Spinal cord (tissue), 10 donors: ENCODE measurements at places on chromosomes 3 and 15.
A peak's percentile ranks its signal among the peaks of the same experiment; 100 is the strongest.

- H3K36me3 ChIP-seq, result no peaks in the 10 kb centered on the region
- no peaks in the 10 kb centered on the region for H3K27me3 ChIP-seq
- no peak for DNase-seq
- H3K4me1 ChIP-seq, result peaks cover under 1% of the 10 kb centered on the region
Measured at GRCh38 chr3:197017003-197017402, 12.6 kb downstream of the MELTF start.

GRCh38 chr15:100929641-100930042, 10.5 kb downstream of the LRRK1 start:
- peaks cover 2% of the 10 kb centered on the region for H3K27me3 ChIP-seq
- DNase-seq, result no peak
- no peak overlapping the region for H3K27ac ChIP-seq

- no peak for DNase-seq
- H3K36me3 ChIP-seq, result no peaks in the 10 kb centered on the region
- no peaks in the 10 kb centered on the region for H3K27me3 ChIP-seq
- H3K27ac ChIP-seq, result no peak overlapping the region
- no peak overlapping the region for H3K4me3 ChIP-seq
Measured at GRCh38 chr3:12750658-12751071, 8.4 kb downstream of the TMEM40 start.

GRCh38 chr3:68996356-68996995, 17.0 kb downstream of the EOGT start:
- no peaks in the 10 kb centered on the region for H3K27me3 ChIP-seq
- H3K4me3 ChIP-seq, result no peak overlapping the region
- no peaks in the 10 kb centered on the region for H3K4me1 ChIP-seq
- no peak overlapping the region for H3K27ac ChIP-seq

GRCh38 chr3:187186375-187186774, 10.9 kb upstream of the RTP1 start:
- H3K27ac ChIP-seq, result no peak overlapping the region
- DNase-seq, result no peak
- no peaks in the 10 kb centered on the region for H3K36me3 ChIP-seq
- H3K4me1 ChIP-seq, result no peaks in the 10 kb centered on the region

GRCh38 chr3:137709011-137709601, 55.0 kb upstream of the SOX14 start:
- no peaks in the 10 kb centered on the region for H3K27me3 ChIP-seq
- H3K4me1 ChIP-seq, result no peaks in the 10 kb centered on the region
- no peaks in the 10 kb centered on the region for H3K36me3 ChIP-seq

DNA sequence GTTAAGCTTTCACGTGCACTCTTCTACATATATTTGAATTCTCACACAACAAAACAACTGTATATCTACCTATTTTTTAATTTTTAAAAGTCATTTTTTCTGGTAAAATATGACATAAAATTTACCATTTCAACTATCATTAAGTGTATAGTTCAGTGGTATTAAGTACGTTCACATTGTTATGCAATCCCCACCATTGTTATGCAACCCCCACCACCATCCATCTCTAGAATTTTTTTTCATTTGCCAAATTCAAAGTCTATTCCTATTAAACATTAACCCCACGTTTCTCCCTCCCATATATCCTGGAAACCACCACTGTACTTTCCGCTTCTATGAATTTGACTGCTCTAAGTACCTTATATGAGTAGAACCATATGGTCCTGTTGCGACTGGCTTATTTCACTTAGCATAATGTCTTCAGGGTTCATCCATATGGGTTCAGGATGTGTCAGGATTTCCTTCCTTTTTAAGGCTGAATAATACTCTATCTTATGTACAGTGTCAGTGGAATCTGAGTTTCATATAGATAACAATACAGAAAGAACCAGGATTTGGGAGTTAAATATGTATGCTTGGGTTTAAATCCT, 279.2 kb downstream of the DOCK3 start:
- no peaks in the 10 kb centered on the region for H3K27me3 ChIP-seq
- no peak for DNase-seq
- H3K27ac ChIP-seq, result no peak overlapping the region
- no peak overlapping the region for H3K4me3 ChIP-seq

DNA sequence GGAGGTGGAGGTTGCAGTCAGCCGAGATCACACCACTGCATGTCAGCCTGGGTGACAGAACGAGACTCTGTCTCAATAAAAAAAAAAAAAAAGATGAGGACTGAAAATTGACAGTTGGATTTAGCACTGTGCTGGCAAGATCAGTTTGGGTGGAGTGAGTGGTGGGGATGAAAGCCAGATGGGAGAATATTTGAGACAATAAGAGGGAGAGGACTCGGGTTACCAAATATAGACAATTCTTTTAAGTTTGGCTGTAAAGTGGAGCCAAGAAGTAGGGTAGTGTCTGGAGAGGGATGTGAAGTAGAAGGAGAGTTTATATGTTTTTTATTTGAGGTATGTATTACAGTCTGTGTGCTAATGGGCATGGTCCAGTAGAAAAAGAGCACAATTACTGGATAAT, 20.4 kb downstream of the TMOD3 start:
- H3K27me3 ChIP-seq, result no peaks in the 10 kb centered on the region
- no peak overlapping the region for H3K27ac ChIP-seq
- H3K36me3 ChIP-seq, result no peaks in the 10 kb centered on the region
- no peak for DNase-seq
- H3K4me3 ChIP-seq, result no peak overlapping the region

DNA sequence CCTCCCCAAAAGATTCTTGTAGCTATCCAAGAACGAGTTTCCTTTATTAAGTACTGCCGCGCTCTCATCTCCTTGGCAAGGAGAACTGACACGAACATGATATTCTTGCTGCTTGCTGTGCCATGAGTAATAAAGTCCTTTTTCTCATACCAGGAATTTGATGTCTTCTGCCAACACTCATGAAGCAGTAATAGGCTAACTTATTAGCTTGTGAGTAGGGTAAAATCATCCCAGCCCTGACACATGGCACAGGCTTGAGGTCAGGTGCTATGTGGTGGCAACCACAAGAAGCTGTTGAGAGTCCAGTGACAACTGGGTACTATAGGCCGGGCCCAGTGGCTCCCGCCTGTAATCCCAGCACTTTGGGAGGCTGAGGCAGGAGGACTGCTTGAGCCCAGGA, 22.7 kb upstream of the UBXN7 start:
- H3K4me3 ChIP-seq, result no peak overlapping the region
- no peak overlapping the region for H3K27ac ChIP-seq
- no peaks in the 10 kb centered on the region for H3K27me3 ChIP-seq
- DNase-seq, result no peak

DNA sequence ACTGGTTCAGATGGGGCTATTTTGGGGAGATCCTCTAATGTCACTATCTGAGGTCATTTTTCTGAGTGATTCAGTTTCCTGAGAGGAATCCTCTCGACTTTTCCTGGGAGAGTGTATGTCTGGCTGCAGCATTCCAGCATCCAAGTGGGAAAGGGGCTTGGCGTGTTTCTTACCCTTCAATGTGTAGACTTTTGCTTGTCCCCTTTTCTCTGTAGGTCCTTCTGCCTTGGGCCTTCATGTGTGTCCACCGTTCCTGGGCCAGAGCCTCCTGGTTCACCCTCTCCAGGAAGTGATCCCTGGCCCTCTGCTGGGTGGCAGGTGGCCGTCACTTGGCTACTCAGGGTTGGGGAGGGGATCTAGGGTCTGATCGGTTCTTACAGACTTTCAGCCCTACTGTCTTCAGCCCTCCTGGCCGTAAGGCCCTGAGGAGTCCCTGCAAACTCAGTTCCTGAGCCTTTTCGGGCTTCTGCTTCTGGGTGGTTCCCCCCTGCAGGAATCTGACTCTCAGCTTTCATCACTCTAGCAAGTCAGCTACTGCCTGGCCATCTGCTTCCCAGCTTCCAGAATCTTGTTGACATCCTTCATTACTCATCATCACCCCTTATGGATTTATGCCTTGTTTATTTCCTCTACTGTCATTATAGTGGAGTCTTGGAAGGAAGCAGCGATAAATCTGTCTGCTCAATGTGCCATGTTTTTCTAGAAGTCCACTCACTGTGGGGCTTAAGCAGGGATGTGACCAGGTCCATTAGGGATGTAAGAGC, 36.5 kb downstream of the GOLGA6L10 start:
- H3K4me1 ChIP-seq, result peaks cover 6% of the 10 kb centered on the region
- H3K4me3 ChIP-seq, result no peak overlapping the region
- DNase-seq, result peak; percentile 56
- no peak overlapping the region for H3K27ac ChIP-seq
- peaks cover 18% of the 10 kb centered on the region for H3K36me3 ChIP-seq

- H3K4me3 ChIP-seq, result no peak overlapping the region
- no peak for DNase-seq
- H3K27ac ChIP-seq, result no peak overlapping the region
- H3K27me3 ChIP-seq, result peaks cover 5% of the 10 kb centered on the region
Measured at GRCh38 chr3:43785551-43785950, 94.8 kb downstream of the ABHD5 start.

GRCh38 chr15:68560501-68561113, 18.2 kb upstream of the CORO2B start:
- peaks cover 31% of the 10 kb centered on the region for H3K4me1 ChIP-seq
- H3K27me3 ChIP-seq, result peaks cover 8% of the 10 kb centered on the region
- no peak for DNase-seq
- no peak overlapping the region for H3K27ac ChIP-seq
- H3K36me3 ChIP-seq, result no peaks in the 10 kb centered on the region

- H3K27me3 ChIP-seq, result no peaks in the 10 kb centered on the region
- no peaks in the 10 kb centered on the region for H3K4me1 ChIP-seq
- no peak for DNase-seq
- H3K4me3 ChIP-seq, result no peak overlapping the region
- no peak overlapping the region for H3K27ac ChIP-seq
- H3K36me3 ChIP-seq, result no peaks in the 10 kb centered on the region
Measured at GRCh38 chr15:38885471-38885952, 320.9 kb upstream of the RASGRP1 start.

GRCh38 chr3:86702381-86702958, 288.5 kb downstream of the VGLL3 start:
- no peak overlapping the region for H3K4me3 ChIP-seq
- H3K27ac ChIP-seq, result no peak overlapping the region
- no peaks in the 10 kb centered on the region for H3K4me1 ChIP-seq
- no peak for DNase-seq
- no peaks in the 10 kb centered on the region for H3K36me3 ChIP-seq
- H3K27me3 ChIP-seq, result no peaks in the 10 kb centered on the region

- peaks cover 4% of the 10 kb centered on the region for H3K4me1 ChIP-seq
- H3K36me3 ChIP-seq, result peaks cover 6% of the 10 kb centered on the region
- no peak for DNase-seq
- H3K4me3 ChIP-seq, result no peak overlapping the region
- no peaks in the 10 kb centered on the region for H3K27me3 ChIP-seq
- no peak overlapping the region for H3K27ac ChIP-seq
Measured at GRCh38 chr3:64604313-64604712, 83.5 kb downstream of the ADAMTS9 start.

DNA sequence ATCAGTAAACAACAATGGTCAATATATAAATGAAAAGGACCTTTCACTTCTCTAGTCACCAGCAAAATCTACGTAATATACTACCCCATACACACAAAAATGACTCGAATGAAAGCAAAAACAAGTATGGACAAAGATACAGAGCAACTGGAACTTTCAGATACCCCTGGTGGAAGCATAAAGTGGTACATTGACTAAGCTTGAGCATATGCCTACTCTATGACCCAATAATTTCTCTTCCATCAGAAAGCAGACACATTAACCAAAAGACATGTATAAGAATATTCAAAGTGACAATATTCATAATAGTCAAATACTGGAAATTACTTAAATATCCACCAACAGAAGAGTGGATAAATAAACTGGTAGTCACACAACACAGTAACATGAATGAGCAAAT, 86.0 kb downstream of the EFL1 start:
- no peaks in the 10 kb centered on the region for H3K4me1 ChIP-seq
- H3K4me3 ChIP-seq, result no peak overlapping the region
- DNase-seq, result no peak
- no peaks in the 10 kb centered on the region for H3K27me3 ChIP-seq
- no peak overlapping the region for H3K27ac ChIP-seq
- no peaks in the 10 kb centered on the region for H3K36me3 ChIP-seq

DNA sequence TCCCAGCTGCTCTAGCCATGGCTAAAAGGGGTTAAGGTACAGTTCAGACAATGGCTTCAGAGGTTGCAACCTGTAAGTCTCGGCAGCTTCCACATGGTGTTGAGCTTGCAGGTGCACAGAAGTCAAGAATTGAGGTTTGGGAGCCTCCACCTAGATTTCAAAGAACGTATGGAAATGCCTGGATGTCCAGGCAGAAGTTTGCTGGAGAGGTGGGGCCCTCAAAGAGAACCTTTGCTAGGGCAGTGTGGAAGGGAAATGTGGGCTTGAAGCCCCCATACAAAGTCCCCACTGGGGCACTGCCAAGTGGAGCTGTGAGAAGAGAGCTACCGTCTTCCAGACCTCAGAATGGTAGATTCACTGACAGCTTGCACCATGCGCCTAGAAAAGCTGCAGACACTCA, 73.7 kb downstream of the STT3B start:
- H3K27me3 ChIP-seq, result no peaks in the 10 kb centered on the region
- no peak overlapping the region for H3K27ac ChIP-seq
- no peak overlapping the region for H3K4me3 ChIP-seq
- no peak for DNase-seq
- H3K4me1 ChIP-seq, result no peaks in the 10 kb centered on the region
- peaks cover 4% of the 10 kb centered on the region for H3K36me3 ChIP-seq

DNA sequence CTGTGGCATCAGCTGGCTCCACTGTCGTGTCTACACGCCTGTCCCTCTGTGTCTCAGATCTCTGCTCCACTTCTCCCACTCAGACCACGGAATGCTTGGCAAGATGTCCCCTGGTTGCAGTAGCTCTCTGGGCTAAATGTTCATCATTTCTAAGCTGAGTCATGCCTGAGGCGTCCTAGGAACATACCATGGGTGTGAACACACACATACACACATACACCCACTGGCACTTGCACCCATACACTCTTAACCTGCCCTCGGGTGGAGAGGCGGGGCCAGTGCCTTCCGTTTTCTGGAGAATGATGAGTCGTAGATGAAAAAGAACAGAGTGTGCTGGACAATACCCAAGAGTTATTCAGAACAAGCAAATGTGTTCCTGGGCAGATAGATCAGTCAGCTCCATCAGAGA, 72.4 kb downstream of the SENP2 start:
- H3K4me3 ChIP-seq, result no peak overlapping the region
- H3K36me3 ChIP-seq, result peaks cover 47% of the 10 kb centered on the region
- no peak for DNase-seq

GRCh38 chr15:73575636-73576247, 57.4 kb downstream of the NPTN start:
- DNase-seq, result no peak
- H3K4me3 ChIP-seq, result no peak overlapping the region
- H3K36me3 ChIP-seq, result peaks cover 28% of the 10 kb centered on the region
- H3K27ac ChIP-seq, result no peak overlapping the region
- no peaks in the 10 kb centered on the region for H3K27me3 ChIP-seq

DNA sequence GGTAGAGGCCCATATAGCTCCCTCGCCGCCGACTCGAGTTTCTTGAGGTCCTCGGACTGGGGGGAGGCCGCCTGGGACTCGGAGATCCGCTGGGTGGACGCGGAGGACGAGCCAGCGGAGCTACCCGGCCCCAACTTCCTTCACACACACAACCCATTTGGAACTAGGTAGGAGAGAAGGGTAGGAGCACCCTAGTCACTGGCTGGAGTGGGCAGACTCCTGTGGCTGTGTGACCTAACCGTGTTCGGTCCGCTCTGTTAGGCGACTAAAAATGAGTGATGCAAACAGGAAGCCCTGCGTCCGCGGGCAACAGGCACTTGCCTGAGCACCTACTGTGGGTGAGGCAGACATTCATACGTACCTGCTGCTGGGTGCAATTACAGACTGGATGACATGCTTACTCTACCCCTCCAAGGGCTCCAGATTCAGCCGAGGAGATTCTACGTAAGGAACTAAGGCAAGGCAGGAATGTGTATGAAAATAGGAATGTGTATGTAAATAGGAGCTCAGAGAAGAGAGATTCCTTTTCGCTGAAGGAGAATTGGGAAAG, 4.6 kb upstream of the SIN3A start:
- H3K27me3 ChIP-seq, result no peaks in the 10 kb centered on the region
- no peak for DNase-seq
- H3K36me3 ChIP-seq, result no peaks in the 10 kb centered on the region
- peaks cover 27% of the 10 kb centered on the region for H3K4me1 ChIP-seq
- H3K27ac ChIP-seq, result peak overlapping the region; percentile 98
